ENCODE measurements at places on chromosomes 2 and 18.

GRCh38 chr2:181077128-181077709 lies 96.8 kb downstream of the UBE2E3 start:
- DNase-seq = no peak

DNA sequence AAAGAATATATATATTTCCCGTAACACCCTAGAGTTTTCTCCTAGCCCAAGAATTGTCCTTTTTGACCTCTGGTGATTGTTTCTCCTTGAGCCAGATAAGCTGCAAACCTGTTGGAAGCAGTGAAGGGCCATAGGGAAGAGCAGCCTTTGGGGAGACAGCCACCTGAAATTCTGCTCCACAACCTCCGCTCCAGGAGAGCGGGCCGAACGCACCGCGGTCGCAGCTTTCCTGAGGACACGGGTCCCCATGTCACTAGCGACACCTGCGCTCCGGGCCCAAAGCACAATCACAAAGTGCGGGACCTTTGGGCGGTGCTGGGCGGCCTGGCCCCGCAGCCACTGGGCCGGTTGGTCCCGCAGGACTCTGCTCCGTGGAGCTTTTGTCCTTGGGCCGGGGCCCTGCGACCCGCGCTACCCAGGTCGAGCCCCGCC lies 557 bp upstream of the DSG2 start:
- DNase-seq = no peak

DNA sequence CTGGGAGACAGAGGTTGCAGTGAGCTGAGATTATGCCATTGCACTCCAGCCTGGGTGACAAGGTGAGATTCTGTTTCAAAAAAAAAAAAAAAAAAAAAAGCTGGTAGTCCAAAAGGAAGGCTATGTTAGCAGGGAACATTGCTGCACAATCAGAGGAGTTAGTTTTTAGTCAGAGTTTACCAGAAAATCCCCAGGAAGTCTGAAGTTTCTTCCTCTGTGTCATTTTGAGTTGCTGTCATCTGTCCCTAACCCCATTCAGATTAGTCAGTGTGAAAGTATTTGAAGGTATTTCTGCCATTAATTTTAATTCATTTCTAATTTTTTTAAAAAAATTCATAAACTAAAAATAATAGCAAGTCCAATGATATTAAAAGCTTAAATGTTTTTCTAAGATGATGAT lies 33.5 kb upstream of the CERS6 start:
- no peak for DNase-seq

DNA sequence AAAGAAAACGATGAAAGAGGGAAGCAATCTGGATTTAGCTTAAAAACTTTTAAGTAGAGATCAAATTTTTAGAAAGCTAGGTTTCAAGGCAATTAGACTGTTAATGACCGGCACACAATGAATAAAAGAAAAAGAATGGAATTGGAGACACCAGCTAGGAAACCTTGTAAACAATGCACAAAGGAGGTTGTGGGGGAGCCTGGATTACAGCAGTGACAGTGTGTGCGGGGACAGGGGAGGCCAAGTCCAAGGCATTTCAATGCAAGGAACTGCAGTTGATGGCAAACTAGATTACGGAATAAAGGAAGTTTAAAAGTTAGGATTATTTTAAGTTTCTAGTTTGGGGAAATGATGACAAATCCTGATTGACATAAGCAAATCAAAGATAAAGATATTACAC lies 74.5 kb downstream of the DTNB start:
- no peak for DNase-seq

DNA sequence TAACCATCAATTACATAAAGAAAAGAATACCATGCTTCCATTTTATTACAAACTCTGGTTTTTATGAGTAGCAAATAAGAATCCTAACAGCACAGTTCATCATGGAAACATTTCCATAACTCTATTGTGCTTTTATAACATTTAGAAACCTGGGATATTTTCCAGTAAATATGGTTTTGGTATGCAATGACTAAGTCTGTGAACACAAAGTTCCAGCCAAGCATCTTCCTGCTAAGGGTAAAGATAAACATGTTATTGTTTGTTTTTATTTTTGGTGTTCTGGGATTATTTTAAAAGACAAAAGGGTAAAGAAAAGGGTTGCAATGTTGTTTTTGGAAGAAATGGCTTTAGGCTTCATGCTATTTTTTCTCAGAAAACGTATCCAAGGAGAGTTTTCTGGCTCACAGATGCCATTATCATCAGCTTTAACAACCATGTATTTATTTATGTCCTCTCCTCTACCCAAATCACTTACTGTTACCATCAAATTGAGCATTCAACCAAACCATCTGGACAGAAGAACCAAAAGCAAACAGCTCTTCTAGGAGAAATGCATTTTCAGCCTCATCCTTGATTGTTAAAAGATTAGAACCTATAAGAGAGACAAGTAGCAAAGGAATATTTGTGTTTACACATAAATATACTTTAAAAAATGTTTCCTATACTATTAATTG lies 116.0 kb downstream of the PLA2R1 start:
- no peak for DNase-seq

GRCh38 chr2:127531221-127531648 lies 4.2 kb upstream of the MYO7B start:
- no peak for DNase-seq

- DNase-seq = no peak
Observed at GRCh38 chr2:149819356-149819957, 231.9 kb upstream of the MMADHC start.

GRCh38 chr18:23861805-23862470 lies 152.6 kb upstream of the TTC39C start:
- DNase-seq = no peak

DNA sequence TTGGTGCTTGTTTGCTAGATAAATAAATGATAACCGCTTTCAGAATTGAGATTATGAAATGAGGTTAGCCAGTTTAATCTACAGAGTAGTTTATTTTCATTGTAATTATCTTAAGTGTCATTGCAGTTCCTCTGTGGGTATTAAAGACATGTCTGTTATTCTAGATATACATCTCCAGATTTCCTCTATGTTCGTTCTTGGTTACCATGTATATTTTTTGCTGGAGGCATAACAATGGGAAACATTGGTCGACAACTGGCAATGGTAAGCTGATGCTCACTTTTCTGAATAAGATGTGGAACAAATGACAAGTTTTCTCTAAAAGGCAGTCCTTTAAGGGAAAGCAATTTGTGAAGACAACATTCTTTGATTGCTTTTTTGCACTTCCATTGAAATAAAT lies 18.7 kb downstream of the INSIG2 start:
- no peak for DNase-seq

GRCh38 chr2:205585449-205586383 lies 96.6 kb upstream of the NRP2 start:
- DNase-seq = no peak

GRCh38 chr2:156175946-156176345 lies 156.6 kb downstream of the NR4A2 start:
- DNase-seq = no peak

DNA sequence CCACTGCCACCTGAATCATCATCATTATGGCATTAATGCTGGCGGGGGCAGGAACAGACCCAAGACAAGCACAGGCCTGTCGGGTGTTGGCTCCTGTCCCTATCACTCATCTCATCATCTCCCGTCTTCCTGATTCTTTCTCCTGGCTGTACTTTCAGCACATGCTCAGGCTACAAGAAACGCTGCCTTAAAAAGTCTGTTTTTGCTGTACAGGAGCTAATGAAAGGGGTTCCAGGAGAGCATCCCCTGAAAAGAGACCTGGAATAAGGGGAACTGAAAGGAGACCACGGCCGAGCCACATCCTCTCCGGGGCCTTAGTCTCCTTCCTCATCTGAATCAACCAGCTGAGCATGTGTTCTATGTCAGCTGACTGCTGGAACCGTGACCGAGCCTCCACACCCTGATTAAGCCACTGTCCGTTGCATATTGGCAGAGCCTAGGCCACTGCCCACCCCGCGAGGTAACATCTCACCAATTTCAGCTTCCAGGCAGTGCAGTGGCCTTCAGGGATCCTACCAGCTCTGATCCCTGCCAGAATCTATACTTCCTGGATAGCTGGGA lies 62.6 kb downstream of the DNMT3A start:
- no peak for DNase-seq

DNA sequence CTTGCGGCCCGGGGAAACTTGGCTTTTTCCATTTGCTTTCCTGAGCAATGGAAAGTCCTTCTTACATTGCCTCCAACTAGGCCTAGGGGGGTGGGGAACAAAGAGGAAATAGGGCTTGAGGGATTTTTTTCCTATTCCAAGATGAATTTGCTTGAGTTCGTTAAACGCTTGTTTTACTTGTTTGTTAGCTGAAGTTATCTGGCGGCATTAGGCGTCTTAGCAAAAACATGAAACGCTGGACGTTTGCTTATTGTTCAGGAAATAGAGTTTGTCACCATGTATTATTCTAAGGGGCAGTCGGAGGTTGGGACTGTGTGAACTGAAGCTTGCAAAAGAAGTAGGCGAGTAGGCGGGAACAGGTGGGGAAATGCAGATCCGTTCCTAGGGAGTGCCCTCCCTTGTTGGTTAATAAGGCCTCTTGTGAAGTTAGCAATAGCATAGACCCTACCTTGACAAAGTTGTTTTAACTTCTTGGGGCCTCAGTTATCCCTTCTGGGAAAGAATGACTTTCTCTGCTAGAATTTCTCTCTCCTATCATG lies 1.9 kb downstream of the CABLES1 start:
- DNase-seq = no peak

DNA sequence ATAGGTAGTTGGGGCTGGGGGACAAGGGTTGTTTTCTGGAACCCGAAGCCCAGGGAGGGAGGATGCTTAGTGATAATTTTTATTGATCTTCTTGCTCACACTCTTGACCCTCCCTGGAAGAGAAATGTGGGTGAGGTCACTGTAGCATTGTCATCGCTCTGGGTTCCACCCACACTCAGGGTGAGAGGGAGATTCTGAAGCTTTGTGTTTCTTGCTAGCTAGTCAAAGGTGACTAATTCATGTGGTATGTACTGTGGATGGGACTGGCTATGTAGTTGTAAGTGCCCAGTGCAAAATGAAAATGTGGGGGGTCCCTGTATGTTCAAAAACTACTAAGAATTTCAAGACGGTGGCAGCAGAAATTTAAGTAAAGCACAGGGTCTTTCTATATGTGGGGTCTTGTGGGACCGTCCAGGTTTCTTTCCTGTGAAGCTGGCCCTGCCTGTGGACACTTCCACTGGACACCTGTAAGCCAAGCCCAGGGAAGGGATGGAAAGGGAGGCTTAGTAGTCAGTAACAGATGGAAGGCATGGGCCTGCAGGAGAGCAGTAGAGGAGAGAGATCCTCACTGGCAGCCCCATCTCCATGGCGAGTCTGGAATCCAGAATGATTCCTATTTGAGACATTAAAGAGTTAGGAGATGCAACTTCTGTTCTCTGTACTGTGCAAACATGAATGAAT lies 35.0 kb downstream of the TSN start:
- DNase-seq = no peak

GRCh38 chr2:128485761-128486639 lies 167.3 kb upstream of the HS6ST1 start:
- no peak for DNase-seq

- DNase-seq = no peak
Observed at GRCh38 chr2:215812966-215813365, 200.4 kb downstream of the MREG start.

GRCh38 chr2:264493-265468 lies at the start of gene ACP1:
Gene ACP1, plus strand, starts transcription at chr2:264947. Its CDS starts 18 bp downstream, at chr2:264965.
- peak; percentile 86 for DNase-seq

DNA sequence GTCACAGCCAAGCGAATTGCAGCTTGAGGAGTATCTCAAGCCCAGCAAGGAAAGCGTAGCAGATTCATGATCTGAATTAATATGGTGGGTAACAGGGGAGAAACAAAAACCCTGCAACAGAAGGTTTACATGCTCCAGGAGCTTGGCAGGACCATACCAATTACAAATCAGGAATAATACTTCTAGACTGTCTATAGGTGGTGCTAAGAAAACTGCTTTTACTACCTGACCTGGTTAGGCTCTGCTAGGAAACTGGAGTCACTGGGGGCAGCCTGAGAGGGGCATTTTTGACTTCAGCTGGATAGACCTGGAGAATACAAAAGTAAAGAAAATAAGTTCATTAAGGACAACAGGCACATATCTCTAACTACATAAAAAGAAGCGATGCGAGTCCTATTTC lies 24.6 kb upstream of the SPOPL start:
- DNase-seq = no peak

GRCh38 chr18:25299426-25300300 lies 52.3 kb downstream of the ZNF521 start:
- DNase-seq = no peak

- DNase-seq = no peak
Observed at GRCh38 chr2:25936889-25937545, 45.3 kb downstream of the KIF3C start.

GRCh38 chr2:191295088-191295487 lies 49.9 kb downstream of the MYO1B start:
- DNase-seq = no peak

GRCh38 chr18:50203801-50204604 lies 9.1 kb upstream of the MYO5B start:
- no peak for DNase-seq

GRCh38 chr18:39764873-39765272 lies 2190.2 kb upstream of the PIK3C3 start:
- DNase-seq = no peak

- DNase-seq = no peak
Observed at GRCh38 chr2:170206246-170206645, 28.3 kb downstream of the MYO3B start.

DNA sequence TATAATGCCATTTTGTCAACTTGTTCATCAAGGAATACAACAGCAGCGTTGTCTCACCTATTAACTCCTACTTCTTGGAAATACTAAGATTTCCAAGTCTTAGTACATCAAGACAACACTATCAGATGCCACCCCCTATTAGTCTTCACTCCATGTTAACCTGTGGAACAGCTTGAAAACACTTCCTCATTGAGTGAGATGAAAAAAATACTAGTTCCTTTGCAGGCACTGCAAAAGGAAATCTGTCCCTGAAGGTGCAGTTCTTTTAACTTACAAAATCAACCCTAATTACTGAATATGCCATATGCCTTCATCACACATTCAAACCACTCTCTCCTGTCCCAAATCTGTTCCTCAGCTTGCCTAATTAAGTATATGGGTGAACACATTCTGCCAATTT lies 4.0 kb downstream of the CWC22 start:
- DNase-seq = no peak

DNA sequence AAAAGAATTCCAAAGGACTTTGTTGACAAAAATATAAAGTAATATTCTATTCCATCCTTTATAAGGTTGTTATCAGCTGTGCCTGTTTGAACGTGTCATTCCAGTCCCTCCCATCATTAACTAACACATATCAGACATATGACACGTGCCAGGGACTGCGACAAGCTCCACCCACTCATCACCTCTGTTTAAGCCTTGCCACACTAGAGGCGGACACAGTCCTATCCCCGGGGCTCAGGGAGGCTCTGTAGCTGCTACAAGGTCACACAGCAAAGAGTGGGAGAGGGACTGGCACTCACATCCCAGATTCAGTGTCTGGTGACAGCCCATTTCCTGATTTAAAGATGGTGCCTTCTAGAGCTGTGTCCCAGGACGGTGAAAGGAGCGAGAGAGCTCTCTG lies 30.0 kb downstream of the TBC1D8 start:
- no peak for DNase-seq

- no peak for DNase-seq
Observed at GRCh38 chr2:55111570-55112228, 61.4 kb upstream of the RTN4 start.
